Activated T-cell treated with anti-CD3 and anti-CD28 coated beads, Interleukin-2, amount 50 U/mL, for 48 hours (primary cell): ENCODE measurements at places on chromosomes 12 and 14.

DNA sequence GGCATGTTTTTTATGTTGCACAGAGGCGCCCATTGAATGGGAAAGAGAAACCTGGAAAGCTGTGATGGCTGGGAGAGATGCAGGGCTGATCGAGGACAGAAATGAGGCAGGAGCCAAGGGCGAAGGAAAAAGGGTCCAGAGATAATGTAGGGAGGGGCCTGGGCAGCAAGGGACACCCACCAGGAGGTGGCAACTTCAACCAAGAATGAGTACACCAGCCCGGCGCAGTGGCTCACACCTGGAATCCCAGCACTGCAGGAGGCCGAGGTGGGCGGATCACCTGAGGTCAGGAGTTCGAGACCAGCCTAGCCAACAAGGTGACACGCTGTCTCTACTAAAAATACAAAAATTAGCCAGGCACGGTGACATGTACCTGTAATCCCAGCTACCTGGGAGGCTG, 4.0 kb downstream of the SSH1 start:
- DNase-seq: no peak

GRCh38 chr14:60812987-60813386, 78.4 kb downstream of the MNAT1 start:
- no peak for DNase-seq

DNA sequence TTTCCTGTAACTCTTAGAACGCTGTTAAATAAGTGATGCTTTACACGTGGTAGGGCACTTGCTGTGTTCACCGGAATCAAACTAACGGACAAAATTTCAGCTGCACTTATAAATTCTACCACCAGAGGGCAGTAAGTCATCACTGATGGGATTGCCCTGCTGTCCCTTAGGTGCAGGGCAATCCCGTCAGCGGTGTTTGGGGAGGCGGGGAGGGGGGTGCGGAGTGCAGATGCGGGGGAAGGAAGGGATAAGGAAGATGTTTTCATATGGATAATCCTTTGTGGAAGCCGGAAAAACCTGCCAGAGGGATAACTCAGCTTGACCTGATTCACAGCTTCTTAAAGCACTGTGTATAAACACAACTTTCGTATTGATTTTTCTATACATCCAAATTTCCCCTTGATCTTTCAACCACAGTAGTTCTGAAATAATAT, 21.7 kb upstream of the SLC10A1 start:
- DNase-seq: peak; percentile 62

- DNase-seq: no peak
Measured at GRCh38 chr12:16159571-16159970, 117.9 kb downstream of the SLC15A5 start.

GRCh38 chr12:130747867-130748740, 32.0 kb upstream of the RIMBP2 start:
- DNase-seq: peak; percentile 84

GRCh38 chr12:44876544-44877410, 662 bp upstream of the NELL2 start:
- DNase-seq: peak; percentile 63

GRCh38 chr12:45336331-45336730, 120.4 kb downstream of the ANO6 start:
- DNase-seq: no peak

DNA sequence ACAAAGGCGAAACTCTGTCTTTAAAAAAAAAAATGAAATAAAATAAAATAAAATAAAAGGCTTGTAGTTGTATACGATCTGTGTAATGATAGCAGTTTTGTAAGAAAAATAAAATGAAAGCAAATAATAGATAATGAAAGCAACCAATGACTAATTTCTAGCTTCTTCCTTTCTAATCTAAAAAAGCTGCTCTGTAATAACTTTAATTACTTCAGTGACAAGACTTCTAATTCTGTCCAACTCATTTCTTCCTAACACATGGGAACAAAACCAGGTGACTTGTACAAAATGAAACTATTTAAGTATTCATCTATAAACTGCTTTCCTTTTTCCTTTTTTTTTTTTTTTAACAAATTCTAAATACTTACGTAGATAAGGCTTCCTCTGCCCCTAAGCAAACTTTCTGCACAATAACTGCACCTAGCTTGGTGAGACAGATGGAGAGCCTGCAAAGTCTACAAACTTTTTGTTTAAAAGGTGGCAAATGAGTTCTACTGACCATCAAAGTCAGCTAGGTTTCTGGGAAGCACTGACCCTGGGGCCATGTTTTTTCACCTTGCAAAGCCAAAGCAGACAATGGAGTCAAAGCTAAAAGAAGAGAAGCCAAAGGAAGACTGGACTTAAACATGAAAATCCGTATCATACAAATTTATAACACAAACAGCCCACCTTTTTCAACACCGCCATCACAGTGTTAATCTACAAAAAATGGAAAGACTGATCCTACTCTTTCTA, 28.2 kb downstream of the DENND5B start:
- no peak for DNase-seq

DNA sequence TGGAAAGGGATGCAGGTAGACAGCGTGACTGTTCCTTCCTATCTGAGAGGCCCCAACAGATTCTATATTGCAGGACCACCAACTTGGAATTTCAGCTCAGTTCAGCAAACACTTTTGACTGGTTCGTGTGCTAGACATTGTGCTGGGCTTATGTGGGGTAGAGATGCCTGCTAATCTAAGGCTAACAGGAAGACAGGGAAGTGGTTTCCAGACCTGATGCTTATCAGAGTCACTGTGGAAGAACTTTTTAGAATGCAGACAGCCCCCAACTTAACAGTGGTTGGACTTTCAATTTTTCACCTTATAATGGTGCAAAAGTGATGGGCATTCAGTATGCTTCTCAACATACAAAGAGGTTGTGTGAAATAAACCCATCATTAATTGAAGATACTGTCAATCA, 32.2 kb downstream of the NTF3 start:
- DNase-seq: no peak

- DNase-seq: no peak
Measured at GRCh38 chr12:4829793-4830162, 79.9 kb upstream of the KCNA1 start.

- no peak for DNase-seq
Measured at GRCh38 chr12:84955298-84955697, 42.7 kb upstream of the SLC6A15 start.

DNA sequence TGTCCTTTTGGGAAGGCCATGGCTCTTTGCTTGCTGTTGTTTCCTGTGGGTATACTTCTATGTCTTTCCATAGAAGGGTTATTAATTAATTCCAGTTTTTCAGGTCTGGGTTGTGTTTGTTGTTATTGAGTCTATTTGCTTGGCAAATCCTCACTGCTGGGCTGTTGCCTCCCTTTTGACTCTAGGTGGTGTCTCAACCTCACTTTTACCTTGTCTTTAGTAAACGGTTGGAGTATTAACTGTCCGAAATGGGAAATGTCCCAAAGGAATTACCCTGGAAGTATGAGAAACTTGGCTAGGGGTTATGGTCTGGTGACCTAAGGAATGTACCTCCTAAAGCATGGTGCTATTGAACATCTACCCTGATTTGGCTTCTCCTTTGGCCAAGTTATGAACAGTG, 16.7 kb downstream of the PRH1 start:
- DNase-seq: no peak

- DNase-seq: no peak
Measured at GRCh38 chr12:75819512-75819911, 212.1 kb downstream of the PHLDA1 start.

GRCh38 chr12:123150744-123151456, at the start of gene PITPNM2:
TSS of gene PITPNM2 (minus strand) at chr12:123151090. CDS start at chr12:123034590, 116,500 bp downstream.
- peak; percentile 76 for DNase-seq

GRCh38 chr12:47082796-47083621, 3.2 kb upstream of the AMIGO2 start:
- no peak for DNase-seq

GRCh38 chr12:120713861-120714482, 3.7 kb downstream of the UNC119B start:
- DNase-seq: peak; percentile 70

- no peak for DNase-seq
Measured at GRCh38 chr14:56754921-56755320, 55.4 kb downstream of the OTX2 start.

GRCh38 chr12:45223868-45224267, 8.0 kb downstream of the ANO6 start:
- no peak for DNase-seq

DNA sequence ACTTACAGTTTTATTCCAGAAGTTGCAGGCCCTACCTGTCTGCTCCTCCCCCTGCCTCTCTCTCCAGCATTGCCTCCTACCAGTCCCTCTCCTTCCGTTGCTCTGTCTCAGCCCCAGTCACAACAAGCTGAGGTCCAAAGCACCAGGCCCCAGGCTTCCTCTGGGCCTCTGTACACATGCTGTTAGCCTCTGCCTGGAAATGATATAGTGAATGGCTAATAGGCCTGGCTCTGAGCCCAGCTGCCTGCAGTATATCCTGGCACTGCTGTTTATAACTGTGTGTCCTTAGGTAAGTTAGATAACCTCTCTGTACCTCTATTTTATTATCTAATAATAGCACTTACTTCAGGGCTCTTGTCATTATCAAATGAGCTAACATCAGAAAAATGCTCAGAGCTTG, 114.9 kb upstream of the PWP1 start:
- DNase-seq: no peak

DNA sequence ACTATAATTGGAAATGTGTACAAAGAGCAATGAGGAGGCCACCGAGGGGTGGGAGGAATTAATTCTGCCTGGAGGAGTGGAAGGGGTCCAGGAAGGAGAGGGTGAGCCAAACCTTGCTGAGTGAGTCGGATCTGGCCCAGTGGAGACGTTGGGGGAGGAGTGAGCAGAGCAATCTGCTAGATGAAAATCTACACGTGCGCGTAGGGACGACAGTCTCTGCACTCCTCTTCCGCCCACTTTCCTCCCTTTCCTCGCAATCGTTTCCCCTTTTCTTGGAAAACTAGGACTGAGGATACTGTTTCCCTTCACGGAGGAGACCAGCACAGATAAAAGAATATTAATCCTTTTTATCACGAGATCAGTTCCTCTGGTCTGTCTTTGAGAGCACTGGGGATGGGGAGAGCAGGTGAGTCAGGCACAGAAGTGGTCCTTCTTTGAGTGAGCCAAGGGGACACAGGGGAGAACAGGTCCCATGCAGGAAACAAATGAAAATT, 2.9 kb upstream of the NAB2 start:
- peak; percentile 68 for DNase-seq

DNA sequence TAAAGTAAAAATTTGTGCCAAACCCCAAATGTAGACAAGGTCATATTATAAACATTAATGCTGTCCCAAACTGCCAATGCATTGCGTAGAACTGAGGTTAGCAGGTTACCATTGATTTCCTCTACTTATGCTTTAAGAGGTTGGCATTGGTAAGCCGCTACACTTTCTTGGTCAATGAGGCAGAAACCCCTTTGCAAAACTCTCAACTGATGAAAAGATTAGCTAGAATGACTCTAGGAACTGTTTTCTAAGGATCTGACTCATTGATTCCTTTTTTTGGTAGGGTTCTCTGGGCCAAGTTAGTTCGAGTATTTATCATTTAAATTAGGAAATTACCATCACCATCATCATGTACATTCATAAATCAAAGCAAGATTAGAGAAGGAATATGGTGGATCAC, 44.6 kb downstream of the HMGA2 start:
- DNase-seq: no peak

GRCh38 chr12:84726780-84727179, 185.8 kb downstream of the SLC6A15 start:
- DNase-seq: no peak

DNA sequence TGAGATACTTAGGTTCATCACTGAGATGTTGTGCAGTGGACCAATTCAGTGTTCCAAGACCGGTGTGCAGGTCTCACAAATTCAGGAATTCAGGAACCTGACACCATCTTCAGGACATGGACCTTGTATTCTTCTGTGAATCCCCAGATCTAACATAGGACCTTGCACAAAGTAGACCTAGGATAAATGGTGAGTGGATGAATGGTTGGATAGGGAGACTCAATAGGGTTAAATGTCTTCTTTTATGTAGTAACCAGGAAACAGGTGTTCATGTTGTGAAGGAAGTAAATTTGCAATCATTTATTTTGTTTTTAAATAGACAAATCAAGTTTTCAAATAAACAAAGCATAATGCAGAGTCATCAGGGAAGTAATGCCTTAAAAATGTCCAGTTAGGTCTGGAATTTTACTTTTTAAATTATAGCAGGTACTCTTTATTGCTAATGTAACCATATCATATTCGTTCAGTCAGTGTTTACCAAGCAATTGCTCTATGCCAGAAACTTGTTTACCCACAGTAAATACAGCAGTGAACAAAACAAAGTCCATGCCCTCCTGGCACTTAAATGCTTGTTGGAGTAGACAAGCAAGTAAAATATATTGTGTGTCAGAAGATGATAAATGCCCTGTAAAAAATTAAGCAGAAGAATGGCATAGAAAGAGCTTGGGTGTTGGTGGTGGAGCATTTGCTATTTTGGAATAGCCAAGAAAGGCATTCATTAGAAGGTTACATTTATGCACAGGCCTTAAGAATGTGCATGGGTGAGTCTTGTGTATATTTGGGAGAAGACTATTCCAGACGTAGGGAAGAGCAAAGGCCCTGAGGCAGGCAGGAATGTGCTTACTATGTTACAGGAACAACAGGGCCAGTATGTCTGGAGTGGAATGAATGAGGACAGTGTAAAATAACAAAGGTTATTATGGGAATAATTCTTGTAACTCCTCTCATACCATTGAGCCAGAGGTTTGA, 26.3 kb downstream of the RXYLT1 start:
- DNase-seq: no peak

DNA sequence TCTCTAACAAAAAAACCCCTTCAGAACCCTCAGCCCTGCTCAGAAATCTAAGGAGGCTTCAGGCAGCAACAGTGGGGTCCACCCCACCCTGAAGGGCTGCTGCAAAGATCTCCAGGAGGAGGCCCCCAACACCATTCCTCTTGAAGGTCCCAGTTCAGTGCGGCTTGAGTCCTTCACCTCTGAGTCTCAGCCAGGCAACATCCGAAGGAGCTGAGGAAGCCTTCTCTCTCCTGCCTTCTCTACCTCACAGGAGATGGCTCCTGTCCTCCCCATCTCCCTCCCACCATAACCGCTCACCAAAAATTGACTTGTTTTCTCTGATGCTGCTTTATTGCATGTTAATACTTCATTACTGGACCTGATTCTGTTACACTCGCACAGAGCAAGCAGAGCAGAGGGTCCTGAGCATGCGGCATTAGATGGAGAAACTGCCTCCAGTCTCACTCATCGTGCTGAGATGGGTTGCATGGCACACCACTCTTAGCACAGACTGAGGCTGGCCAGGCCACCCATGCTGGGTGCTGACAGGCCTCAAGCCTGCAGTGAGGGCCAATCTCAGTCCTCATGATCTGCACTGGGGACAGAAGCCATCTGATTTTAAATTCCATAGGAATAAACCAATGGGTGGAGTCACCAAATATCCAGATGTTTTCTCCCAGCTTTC, 224.8 kb downstream of the CACNA1C start:
- DNase-seq: no peak

GRCh38 chr14:76729258-76729657, 32.0 kb upstream of the VASH1 start:
- DNase-seq: no peak

- DNase-seq: no peak
Measured at GRCh38 chr12:80549298-80549697, 105.3 kb downstream of the PTPRQ start.
